AG04450 (cell line): ENCODE measurements at places on chromosomes 6 and 20. TPM values are rescaled to one million over a fixed set of nuclear protein-coding genes. Genes with fewer than 3 reads are reported as not detected.

DNA sequence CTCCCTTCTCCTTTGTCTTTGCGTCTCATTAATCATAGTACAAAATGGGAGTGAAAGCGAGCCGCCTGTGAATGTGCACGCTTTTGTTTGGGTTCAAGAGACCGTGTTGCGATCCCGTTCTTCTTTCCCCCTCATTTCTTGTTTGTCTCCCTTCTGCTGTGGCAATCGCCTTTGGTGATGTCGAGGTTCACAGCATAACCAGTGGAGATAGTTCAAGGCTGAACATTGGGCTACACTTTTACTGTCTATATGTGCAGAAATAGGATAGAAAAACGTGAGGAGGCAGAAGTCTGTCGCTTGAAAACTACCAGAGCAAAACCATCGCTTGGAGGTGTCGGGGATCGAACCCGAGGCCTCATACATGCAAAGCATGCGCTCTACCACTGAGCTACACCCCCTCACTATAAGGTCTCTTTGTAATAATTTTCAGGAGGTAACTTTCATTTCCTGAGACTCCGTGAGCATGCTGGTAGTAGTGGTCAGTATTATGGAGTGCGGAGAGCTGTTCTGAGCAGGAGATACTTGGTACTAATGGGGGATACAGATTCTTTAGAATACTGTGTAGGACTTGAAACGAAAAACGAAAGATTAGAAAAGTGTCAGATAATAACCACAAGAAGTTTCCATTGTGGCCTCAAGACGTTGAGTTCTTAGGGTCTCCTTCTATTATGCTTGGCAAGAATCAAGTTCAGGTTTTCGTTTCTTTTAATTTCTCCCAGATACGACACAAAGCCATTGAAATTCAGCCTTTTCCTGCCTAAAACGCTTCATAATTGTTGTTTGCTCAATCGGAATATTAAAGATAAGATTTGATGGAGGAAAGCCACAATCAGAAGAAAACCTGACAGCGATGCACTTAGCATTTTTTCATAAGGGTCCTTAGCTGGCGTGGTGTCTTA, 106.6 kb downstream of the TRIM27 start:
- peak; percentile 38 for DNase-seq

- no peak for DNase-seq
Measured at GRCh38 chr20:6726761-6727160, 40.7 kb upstream of the BMP2 start.

- no peak for DNase-seq
Measured at GRCh38 chr20:54469293-54469692, 6.1 kb upstream of the DOK5 start.

DNA sequence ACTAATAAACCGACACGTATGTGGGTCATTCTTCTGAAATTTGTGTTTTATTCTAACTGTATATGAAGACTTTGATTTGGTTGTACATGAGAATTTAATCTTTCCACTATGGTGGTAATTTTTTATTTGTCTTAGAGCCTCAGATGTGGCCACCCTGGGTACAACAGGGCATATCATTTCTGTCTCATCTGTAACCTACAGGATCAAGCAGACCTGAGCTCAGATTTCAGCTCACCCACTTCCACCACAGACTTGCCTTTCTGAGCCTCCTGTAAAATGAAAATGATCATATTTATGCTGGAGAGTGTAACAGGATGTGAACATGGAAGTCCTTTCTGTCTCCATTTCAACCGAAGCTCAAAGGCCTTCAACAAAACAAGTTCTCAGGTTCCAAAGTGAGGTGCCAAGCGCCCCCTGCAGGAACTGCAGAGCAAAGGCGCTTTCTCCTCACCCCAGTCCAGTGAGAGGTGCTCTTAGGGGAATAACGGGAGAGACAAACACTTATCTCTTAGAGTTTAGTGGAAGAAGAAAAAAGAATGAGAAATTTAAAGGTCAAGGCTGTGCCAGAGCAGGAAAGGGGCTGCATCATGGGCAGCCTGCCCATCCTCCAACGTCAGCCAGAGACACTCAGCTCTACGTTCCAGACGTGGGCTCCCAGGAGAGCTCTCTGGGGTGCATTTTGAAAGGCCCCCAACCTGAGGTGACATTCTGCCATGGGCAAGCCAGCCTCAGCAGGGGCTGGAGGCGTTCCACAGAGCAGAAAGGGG, 23.0 kb upstream of the CD24 start:
- peak; percentile 23 for DNase-seq

DNA sequence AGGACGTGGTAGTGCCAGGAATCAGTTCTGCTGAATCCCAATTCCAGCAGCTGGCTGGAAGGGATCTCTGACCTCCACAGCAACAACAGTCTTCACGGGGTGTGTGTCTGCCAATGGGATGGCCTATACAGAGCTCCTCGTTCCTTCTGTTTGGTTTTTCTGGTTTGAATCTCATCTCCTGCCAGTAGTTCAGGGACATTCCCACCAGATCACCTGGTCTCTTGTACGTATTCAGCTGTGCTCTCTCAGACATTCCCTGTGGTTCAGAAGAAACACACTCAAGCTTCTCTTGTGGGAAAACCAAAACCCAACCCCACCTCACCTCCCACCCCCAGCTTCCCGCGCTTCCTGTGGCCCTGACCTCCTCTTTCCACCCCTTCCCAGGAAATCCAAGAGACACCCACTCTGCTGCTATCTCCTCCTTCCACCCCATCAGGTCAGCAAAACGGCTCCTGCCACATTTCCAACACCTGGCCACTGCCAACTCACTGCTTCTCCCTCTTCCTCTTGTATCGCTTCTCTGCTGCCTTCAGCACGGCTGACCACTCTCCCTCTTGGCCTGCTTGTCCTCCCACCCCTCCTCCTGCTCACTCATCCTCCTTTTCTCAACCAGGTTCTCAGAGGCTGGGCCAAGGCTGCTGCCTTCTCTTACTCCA, 63.3 kb upstream of the PTGIS start:
- no peak for DNase-seq

GRCh38 chr6:139967497-139967896, 593.0 kb upstream of the CITED2 start:
- DNase-seq = no peak

DNA sequence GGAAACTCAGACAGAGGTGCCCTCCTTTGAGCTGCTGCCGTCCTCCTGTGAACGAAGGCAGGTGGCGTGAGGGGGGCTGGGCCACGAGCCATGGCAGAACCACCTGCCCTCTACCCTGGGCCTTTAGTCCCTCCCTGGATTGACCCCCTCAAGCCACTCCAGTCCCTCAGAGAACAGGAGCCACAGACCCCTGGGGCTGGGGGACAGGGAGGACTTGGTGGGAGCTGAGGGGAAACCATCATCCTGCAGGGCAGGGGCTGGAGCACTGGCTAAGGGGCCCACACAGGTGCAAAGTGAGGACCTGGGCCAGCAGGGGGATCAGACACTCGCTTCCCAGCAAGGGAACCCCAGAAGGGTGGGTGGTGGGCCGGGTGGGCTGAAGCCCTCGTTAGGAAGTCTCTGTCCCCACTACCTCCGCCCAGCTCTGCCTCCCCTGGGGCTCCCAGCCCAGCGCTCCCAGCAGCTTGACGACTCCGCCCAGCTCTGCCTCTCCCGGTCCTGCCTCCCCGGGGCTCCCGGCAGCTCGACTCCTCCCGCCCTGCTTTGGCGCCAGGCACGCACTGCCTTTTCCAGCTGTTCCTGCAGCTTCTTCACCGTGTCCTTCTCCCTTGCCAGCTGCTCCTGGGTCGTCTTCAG, 44.4 kb downstream of the DSTN start:
- DNase-seq = no peak

DNA sequence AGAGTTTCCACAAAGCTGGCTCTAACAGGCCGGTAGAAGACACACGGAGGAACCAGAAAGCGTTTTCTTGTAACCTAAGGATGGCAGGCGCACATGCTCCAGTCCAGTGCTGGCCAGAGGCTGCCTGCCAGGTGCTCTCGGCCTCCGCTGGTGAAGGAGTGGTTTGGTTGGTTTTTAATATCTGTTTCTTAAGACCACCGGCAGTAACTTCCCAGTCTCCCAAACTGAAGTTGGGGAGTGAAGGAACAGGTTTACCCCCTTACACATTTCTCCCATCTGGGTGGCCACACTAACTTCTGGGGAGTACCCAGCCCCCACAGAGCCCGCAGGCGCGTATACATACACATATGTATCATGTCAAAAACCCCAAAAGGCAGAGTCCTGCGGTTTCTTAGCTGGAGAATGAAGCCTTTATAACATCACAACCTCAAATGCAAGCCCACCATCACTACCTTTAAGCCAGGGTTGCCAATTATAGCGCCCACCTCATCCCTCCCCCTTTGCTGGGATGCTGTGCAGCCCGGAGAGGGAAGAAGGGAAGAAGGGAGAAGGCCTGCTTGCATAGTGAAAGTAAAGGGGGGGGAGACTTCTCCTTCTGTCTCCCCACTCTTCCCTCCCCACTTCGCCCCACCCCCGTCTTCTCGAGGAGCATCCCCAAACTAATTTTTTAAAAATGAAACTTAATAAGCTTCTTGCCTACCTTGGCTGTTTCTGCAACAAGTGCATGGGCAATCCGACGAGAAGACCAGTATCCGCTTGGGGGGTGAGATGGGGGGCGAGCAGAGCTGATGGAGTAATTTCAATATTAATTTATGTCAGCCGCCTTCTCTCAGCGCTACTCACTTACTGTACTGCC, 1.0 kb downstream of the TRERF1 start:
- no peak for DNase-seq

GRCh38 chr20:2755451-2756055, 44.9 kb downstream of the CPXM1 start:
- DNase-seq = no peak

DNA sequence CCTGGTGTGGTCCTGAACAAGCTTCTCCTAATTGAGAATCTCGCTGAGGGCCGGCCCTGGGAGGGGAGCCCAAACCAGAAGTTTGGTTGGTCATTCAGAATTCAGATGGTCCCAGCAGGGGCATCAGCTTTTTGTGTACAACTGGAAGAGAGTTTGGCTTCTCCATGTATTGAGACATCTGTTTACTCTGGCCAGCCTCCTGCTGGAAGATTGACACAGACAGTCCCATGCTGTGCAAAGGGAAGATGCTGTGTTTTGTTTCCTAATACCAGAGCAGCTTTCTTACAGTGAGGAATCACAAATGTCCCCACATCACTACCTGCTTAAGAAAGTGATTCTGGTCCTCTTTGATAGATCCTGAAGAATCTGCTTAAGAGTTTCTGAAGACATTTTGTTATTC, 97.8 kb downstream of the PLEKHG1 start:
- DNase-seq = no peak

- DNase-seq = no peak
Measured at GRCh38 chr20:62819494-62820174, 2.8 kb downstream of the COL9A3 start.

DNA sequence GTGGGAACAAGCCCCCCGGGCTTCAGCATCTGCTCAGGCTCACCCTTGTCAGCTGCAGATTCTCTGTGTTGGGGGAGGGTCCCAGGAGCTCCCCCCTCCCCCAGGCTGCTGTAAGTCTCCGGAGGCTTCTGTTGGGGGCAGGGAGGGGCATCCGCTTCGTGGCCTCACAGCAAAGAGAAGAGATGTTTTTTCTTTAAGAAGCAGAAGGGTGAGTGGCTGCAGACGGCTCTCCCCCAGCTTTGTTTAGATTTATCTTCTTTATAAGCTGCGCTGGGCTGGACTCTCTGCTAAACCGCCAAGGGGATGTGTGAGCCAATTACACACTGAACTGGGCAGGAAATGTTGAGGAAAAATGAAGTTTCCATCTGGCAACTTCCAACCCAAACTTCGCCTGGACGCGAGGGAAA, 48.7 kb upstream of the GATA5 start:
- DNase-seq = no peak

DNA sequence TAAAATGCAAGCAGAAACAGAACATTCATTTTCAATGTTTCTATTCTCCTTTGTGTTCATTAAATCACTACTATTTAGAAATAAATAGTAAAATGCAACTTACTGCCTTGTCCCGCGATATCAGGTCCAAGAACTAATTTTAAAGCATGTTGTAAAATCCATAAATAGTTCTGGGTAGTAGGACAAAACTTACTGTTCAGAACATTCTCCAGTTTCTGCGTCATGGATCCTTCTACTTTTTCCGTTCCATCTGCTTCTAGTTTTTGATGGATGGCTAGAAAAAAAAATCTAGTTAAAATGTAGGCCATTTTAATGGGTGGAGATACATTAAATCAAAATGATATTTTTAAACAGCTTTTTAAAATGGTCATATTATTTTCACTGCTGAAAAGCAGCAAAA, 47.0 kb downstream of the HUS1B start:
- no peak for DNase-seq

DNA sequence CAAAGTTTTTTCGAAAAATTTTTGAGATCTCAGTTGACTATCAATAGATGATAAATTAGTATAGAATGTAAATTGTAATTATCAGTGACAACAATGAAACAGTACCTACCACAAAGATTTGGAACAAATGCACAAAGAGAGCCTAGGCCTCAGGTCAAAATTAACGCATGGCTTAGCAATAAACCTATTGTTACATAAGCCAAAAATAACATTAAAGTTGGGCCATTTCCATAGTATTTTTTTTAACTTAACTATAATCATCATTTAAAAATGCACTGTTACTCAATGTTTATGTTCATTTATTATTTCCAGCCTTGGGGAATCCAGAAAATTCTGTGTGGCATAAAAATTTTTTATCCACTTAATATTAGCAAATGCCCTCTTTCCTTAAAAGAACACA, 117.0 kb downstream of the EPB41L2 start:
- DNase-seq = no peak

DNA sequence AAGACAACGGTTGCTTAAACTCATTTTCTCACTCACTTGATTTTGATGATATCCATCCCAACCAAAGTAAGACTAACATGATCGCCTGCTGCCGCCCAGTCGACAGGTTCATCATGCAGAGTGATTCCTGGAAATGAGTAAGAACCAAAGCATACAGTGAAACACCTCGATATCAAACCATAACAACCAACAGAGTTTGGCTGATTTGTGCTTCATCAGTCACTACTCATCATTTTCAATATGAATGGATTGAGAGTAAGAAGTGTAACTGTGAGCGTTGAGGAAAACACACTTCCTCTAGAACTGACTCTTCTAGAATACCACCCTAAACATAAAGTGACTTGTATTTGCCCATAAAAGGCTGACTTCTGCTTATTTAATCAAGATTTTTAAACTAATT, 29.2 kb upstream of the ALDH8A1 start:
- DNase-seq = no peak

- no peak for DNase-seq
Measured at GRCh38 chr6:4153514-4153985, 18.2 kb upstream of the ECI2 start.

DNA sequence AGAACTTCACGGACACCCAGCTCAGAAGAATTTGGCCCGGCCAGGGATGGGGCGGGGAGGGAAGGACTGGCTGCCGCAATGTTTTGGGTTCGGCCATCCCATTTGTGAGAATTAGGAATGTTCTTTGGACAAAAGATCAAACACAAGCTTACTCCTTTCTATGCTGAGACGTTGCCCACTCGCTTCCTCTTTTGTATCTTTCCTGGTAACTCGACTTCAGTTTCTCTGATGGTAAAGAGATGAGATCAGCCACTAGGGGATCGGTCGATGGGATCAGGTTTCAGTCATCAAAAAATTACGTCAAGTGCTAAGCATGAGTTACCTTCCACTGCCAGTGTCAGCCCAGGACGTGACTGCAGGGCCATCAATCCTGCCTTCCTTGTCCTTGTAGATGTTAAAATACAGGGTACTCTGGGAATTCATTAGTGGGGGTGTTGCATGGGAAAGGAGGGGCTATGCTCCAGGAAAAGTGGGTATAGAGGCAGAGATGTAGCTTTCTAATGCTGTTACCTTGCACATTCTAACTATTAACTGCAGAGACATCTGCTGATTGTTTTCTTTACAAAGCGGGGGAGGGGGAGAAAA, 190.2 kb downstream of the TSHZ2 start:
- no peak for DNase-seq

Gene SLC17A2
- polyA plus RNA-seq = not detected in 2 replicates

Gene GUCA1A
- 1.5 and 1.9 TPM in 2 replicates for polyA plus RNA-seq

Gene DEFB124
- not detected in 2 replicates for polyA plus RNA-seq

Gene MAP7
- polyA plus RNA-seq = 0.29 and 0.30 TPM in 2 replicates

Gene MARCKS
- 81.3 and 127 TPM in 2 replicates for polyA plus RNA-seq

Gene ASIP
- polyA plus RNA-seq = not detected in 2 replicates

Gene TAAR2
- not detected in 2 replicates for polyA plus RNA-seq
